ENCODE measurements at places on chromosomes 7 and 10. TPM values are rescaled to one million over a fixed set of nuclear protein-coding genes. Genes with fewer than 3 reads are reported as not detected.

Gene GPR26
- not detected for polyA plus RNA-seq

Gene PLEKHS1
- 4.1 TPM for polyA plus RNA-seq

Gene VPS37D
- 2.3 TPM for polyA plus RNA-seq

Gene GIMAP2
- 9.8 TPM for polyA plus RNA-seq

Gene ANXA8
- polyA plus RNA-seq, result 0.82 TPM

Gene GPR141
- polyA plus RNA-seq, result 0.88 TPM

Gene EIF3A
- 46.9 TPM for polyA plus RNA-seq

Gene PDGFA
- 28.9 TPM for polyA plus RNA-seq

Gene CH25H
- not detected for polyA plus RNA-seq

Gene KNDC1
- polyA plus RNA-seq, result 0.05 TPM

Gene NEURL1
- polyA plus RNA-seq, result 0.51 TPM

Gene C10orf143
- 6.9 TPM for polyA plus RNA-seq

Gene C10orf120
- not detected for polyA plus RNA-seq

Gene GPR158
- polyA plus RNA-seq, result not detected

Gene JAZF1
- polyA plus RNA-seq, result 13.5 TPM

Gene FEZF1
- not detected for polyA plus RNA-seq

Gene SP8
- polyA plus RNA-seq, result not detected

Gene FFAR4
- polyA plus RNA-seq, result 0.63 TPM

Gene SORCS3
- not detected for polyA plus RNA-seq

Gene HOXA10
- 3.4 TPM for polyA plus RNA-seq

Gene ZNF736
- polyA plus RNA-seq, result 5.1 TPM

Gene PRKCQ
- polyA plus RNA-seq, result not detected

Gene CALML3
- 0.10 TPM for polyA plus RNA-seq

Gene GNGT1
- not detected for polyA plus RNA-seq

All from aorta (tissue), 5 donors.